Memory B cell (primary cell): ENCODE measurements at places on chromosomes 6 and 20.

GRCh38 chr20:58714340-58714922, 21.8 kb downstream of the NPEPL1 start:
- peak; percentile 3 for DNase-seq

DNA sequence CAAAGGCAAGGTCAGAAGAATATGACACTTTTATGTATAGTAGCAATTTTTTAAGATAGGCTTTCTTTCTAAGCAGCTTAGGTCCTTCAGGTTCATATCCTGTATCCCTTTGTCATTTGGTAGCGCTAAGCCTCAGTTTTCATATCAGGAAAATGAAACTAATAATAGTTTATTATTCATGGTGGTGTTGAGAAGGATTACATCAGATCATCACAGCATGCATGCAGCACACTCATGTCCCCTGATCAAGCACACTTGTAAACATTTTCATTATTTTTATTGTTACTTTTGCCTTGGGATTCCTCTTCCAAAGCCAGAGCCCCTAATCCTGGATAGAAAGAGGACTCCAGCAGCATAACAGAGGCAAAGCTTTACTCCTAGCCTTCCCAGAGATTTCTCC, 70.2 kb upstream of the ADGRF1 start:
- DNase-seq: no peak

GRCh38 chr6:129684323-129684884, 25.6 kb downstream of the ARHGAP18 start:
- no peak for DNase-seq

DNA sequence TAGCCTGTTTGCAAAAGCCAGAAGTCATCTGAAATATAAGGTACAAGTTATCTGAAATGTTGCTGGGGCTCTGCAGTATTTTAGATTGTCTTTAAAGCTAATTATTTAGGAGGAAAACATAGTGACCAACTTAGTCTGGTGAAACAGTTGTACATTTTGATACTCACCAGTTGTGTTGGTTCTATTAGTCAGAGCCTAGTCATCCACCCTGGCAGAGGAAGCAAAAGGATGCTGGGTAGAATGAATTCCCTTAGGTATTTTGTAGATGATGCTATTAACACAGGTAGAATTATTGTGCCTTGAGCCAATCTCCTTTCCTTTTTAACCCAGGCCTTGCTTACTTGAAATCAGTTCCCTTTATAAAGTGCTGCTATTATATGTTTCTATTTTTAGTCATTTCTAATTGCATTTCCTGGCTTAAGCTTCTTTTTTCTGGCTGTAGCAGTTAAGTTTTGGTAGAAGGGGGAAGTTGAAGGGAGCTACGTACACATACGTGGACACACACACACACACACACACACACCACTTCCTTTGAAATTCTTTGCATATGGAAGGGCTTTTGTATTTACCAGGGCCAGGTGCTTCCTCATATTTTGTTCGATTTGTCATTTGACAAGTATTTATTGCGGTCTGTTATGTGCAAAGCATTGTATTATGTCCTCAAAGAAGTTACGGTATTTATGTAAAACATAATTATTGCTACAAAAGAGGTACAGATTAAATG, 82.4 kb downstream of the RTN4IP1 start:
- DNase-seq: peak; percentile 52

GRCh38 chr6:12132351-12133222, 120.5 kb downstream of the HIVEP1 start:
- DNase-seq: no peak

DNA sequence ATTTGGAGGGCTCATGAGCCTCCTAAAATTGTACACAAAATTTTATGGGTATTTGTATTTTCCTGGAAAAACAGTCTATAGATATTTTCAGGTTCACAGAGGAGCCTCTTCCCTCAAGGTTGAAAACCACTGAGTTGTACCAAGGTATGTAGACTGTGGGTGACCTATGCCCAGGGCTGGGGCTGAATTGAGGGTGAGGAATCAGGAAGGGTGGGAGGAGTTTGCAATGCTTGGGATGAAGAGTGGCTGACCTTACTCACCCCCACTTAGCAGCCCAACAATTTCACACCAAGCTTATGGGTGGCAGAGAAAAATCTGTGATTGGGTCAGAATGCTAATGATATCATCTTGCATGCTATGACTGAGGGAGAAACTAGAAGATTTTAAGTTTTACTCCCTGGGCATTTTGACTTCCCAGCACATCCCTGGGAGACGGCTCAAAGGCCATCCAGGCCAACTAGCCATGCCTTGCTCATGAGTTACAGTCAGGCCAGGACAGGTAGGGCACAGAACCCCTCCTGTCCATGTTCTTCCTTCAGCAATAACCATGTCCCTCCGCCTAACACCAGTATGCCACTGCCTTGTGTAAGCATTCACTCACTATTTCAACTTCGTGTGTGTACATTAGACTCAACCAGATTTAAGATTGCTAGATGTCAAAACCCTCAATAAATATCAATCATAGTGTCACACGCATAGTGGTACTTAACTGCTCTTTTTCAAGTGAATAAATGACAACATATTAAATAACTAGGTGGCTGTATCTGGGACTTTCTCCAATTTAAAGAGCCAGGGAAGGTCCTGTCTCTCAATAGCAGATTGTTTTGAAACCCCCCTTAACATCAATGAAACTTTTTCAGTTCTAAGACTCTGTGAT, 16.6 kb downstream of the ADTRP start:
- no peak for DNase-seq

DNA sequence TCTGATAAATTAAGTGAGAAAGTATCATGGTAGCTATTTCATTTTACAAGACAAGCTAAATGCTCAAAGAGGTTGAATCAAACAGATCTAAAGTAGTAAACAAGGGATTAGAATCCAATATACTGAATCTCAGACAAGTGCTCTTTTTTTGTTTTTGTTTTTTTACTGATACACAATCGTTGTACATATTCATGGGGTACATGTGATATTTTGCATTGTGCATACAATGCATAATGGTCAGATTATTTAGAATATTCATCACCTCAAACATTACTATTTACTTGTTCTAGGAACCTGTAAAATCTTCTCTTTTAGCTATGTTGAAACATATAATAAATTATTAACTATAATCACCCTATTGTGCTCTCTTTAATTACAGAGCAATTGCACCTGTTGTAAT, 57.0 kb upstream of the HCRTR2 start:
- DNase-seq: no peak

DNA sequence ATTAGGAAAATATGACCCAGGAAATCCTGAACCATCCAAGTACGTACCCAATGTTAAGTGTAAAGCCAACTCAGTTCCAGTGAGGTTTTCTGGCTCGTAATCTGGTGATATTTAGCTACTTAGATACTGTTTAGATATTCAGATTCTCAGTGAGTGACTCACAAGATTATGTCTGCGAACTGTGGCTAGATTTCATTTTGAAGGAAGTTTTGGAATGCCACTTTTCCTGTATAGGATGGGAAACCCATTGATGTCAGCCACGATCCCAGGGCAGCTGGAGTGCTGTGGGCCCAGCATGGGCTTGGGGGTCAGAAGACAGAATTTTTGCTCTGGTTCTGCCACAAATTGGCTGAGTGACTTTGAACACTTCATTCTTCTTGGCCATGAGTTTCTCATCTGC, 76.3 kb downstream of the TMEM170B start:
- no peak for DNase-seq

DNA sequence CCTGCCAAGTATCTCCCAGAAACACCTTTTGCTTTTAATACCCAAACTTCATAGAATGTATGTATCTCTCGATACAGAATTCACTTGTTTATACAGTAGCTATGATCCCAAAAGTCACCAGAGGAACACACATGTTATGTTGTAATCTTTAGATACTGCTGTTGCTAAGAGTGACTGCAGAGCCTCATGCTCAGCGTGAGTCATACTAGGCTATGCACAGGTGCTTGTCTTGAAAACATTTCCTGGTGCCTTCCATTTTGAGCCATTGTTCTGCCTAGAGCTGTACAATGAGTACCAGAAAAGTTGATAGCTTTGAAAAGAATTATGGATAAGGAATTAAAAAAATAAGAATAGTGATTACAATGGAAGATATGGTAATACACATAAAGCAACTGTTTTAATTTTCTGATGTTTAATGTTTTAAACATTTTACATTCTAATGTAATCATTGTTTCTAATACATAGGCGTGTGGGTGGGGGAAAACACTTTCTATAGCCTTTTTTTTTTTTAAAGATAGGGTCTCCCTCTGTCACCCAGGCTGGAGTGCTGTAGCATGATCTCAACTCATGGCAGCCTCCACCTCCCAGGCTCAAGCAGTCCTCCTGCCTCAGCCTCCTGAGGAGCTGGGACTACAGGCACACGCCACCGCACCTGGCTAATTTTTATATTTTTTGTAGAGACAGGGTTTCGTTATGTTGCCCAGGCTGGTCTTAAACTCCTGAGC, 79.4 kb downstream of the CD24 start:
- DNase-seq: no peak
